Posterior cingulate gyrus (tissue), 11 donors: ENCODE measurements at places on chromosomes 13 and 19.

GRCh38 chr19:40367577-40368434, 19.3 kb downstream of the PLD3 start:
- no peak for DNase-seq

GRCh38 chr19:3658004-3658869, 31.6 kb upstream of the CACTIN start:
- DNase-seq, result no peak

GRCh38 chr19:4929186-4929585, 19.9 kb downstream of the UHRF1 start:
- peak; percentile 56 for DNase-seq

DNA sequence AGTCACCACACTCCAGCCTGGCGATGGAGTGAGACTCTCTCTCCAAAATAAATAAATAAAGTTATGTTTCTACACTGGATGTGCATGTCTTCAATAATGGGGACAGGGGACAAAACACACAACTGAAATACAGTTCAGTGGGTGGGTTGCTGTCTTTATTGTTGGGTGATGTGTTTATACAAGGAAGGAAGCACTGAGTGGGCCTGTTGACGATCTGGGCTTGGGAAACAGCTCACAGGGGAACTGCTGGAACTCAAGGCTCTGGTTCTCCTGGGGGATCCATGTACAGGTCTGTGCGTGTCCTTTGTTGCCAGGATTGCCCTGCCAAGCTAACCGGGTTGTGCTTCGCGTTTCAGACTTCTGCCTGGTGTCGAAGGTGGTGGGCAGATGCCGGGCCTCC, 18.9 kb downstream of the SPINT2 start:
- DNase-seq, result no peak

- DNase-seq, result no peak
These were observed 20.3 kb downstream of the ZC3H4 start for GRCh38 chr19:47093254-47093653.

DNA sequence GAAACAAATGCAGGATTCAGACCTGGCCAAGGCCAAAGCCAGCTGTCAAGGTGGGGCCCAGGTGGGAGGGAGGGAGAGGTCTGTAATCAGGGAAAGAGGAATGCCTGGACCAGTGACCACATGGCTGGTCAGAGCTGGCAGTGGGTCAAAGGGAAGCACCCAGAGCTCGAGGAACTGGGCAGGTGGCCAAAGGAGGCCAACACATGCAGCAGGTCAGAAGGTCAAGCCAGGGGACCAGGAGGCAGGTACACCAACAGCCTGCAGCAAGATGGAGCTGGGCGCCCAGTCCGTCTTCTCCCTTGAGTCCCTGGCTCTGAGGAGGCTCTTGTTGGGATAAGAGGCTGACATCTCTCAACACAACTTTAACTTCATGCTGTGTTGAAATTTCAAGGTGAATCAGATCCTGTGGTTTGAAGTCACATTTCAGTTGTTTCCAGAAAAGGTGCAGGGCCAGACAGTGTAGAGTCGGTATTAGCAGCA, 17.1 kb downstream of the GPATCH1 start:
- no peak for DNase-seq

DNA sequence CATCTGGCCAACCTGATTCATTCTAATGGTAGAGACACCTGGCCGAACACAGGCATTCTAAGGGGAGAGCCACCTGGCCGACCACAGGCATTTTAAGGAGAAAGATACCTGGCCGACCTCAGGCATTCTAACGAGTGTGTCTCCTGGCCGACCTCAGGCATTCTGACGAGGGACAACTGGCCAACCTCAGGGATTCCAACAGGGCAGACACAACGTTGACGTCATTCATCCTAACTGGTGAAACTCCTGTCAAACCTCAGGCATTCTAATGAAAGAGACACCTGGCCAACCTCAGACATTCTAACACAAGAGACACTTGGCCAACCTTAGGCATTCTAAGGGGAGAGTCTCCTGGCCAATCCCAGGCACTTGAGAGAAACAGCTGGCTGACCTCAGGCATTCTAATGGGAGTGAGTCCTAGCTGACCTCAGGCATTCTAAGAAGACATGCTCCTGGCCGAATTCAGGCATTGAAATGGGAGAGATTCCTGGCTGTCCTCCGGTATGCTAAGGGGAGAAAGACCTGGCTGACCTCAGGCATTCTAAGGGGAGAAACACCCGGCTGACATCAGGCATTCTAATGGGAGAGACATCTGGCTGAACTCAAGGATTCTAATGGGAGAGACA, 1352.5 kb downstream of the UQCRFS1 start:
- no peak for DNase-seq

GRCh38 chr13:42997381-42997780, 5.3 kb upstream of the EPSTI1 start:
- DNase-seq, result no peak

GRCh38 chr19:23394511-23394910, 760 bp downstream of the ZNF91 start:
- DNase-seq, result no peak

- no peak for DNase-seq
These were observed 9.8 kb upstream of the GNA15 start for GRCh38 chr19:3125900-3126524.

DNA sequence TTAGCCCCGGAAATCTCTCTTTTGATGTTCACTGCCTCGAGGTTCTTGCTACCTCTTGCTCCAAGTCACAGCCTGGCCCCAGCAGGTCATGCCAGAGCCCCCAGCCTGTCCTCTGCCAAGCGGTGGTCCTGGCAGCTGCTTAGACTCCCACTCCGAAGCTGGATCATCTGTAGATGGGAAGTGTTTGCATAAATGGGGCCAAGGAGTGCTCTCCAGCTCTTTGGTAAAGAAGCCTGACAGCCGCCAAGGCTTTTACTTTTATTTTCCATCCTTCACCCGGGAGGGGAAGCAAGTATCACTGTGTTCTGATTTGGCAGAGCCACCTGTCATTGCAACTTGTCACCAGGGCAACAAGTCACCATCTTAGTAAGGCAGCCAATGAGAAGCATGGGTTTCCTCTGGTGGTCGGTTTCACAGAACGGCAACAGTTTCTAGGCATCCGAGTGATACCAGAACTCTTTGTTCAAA, 10.6 kb upstream of the RETN start:
- peak; percentile 30 for DNase-seq

DNA sequence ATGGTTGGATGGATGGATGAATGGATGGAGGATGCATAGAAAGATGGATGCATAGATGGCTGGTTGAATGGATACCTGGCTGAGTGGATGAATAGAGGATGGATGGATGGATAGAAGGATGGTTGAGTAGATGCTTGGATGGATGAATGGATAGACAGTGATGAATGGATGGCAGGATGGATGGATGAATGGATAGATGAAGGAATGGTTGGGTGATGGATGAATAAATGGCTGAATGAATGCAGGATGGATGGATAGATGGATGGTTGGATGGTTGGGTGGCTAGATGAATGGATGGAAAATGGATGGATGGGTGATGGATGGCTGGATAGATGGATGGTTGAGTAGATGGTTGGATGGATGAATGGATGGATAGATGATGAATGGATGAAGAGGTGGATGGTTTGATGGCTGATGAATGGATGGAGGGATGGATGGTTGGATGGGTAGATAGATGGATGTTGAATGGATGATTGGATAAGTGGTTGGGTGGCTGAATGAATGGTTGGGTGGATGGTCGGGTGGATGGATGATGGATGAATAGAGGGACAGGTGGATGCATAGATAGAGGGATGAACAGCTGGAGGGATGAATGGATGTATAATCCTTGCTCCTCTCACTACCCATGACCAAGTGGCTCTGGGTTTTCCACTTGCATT, 3.6 kb upstream of the SULT2B1 start:
- DNase-seq, result no peak

DNA sequence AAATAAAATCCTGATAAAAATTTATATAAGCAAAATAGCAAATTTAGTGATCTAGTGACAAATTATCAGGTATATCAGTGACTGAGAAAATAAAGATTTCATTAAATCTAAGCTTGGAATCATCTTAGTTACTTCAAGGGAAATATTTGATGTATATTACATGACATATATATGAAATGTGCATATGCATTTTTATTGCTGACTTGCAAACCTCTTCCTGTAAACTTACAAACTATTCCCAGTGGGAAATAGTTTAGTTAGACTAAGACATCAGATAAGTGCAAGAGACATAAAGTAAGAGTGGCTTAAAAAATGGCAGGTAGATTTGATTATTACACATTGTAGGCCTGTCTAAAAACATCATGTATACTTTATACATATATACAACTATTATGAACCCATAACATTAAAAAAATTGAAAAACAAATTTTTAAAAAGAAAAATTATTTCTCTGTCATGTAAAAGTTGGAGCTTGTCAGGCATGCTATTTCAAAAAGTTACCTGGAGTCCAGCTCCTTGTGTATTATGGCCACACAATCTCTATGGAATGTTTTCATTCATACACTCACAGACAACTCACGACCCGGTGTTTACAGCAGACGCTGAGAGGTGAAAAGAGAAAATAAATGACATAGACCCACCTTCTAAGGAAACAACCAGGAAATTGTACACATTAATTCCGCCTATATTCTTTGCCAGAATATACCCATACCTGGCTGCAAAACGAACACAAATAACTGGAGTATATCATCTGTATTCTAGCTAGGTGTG, 724.5 kb downstream of the SLITRK6 start:
- no peak for DNase-seq

DNA sequence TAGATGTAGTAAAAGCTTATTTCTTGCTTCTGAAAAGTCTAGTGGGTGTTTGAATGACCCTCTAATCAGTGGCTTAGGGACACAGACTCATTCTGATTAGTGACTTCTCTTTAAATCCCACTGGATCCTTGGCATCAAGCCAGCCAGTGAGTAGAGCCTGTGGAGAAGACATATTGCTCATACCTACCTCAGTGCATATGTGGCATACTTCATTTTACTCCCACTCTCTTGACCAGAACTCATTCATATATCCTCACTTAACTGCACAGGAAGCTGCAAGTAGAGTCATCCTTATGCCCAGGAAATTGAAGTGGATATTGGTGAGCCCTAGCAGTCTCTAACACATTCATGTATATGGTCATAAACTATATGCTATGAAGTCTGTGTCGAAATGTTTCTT, 148.3 kb downstream of the PDS5B start:
- DNase-seq, result no peak

DNA sequence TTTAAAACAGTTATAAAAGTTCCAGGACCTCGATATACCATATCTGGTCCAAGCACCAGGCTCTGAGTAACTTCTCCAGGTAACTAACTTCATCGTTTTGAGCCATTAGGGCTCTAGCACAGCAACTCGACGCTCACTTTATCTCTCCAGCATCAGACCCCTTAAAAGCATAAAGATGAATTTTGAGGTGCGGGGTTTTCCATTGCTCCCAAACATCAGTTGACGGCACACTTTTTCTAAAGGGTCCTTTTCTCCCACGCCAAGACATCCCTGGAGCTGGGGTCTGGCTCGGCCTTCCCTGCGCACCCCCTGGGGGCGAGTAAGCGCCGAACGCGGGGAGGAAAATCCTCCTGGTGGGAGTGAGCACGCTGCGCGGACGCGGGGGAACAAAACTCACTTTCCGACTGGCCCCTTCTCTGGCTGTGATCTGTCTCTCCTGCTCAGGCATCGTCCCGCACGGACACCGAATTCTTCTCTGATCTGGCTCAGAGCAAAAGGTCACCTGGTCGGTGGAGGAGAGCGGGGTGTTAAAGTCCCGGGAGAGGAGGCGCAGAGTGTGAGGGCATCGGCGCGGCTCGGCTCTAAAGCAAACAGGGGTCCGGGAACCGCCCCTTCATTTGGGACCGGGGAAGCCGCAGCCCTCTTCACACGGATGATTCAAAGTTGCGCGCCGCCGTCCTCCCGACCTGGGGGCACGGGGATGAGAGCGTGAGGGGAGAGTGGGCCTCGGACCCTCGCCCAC, at the start of gene ATP7B:
Gene ATP7B (minus strand): TSS at position 561 of the 742 bp plus-strand sequence. CDS start 113 bp downstream, at position 448.
- DNase-seq, result no peak

DNA sequence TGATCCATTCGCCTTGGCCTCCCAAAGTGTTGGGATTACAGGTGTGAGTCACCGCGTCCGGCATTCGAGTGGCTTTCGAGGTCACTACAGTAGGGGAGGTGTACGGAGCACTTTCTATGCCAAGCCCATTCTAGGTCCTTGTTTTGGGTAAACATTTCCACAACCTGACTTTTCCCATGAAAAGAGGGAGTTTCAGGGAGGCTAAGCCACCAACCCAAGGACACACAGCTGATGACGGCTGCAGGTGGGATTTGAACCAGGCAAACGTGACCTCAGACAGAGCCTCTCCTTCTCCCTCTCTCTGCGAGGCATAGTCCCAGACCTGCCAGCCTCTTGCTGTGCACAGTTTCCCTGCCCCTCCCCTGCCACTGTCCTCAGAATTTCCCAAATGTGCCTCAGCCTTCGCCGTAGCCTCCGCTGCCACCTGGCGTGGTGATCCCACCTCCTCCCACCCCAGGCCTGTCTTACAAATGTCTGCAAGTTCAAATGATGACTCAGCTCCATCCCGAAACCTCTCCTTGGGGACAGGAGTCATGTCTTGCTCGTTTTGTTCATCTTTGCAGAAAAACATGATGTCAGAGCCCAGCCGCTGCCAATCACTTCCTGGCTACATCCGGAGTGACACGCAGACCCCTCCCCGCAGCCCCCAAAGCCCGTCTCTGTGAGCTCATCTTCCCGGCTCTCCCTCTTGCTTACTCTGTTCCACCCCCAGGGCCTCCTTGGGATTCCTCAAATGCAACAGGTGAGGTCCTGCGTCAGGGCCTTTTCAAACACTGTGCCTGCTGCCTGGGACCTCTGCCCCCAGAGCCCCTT, 6.6 kb upstream of the GADD45B start:
- DNase-seq, result no peak

- DNase-seq, result no peak
These were observed 24.2 kb downstream of the NEK5 start for GRCh38 chr13:52104624-52105023.

DNA sequence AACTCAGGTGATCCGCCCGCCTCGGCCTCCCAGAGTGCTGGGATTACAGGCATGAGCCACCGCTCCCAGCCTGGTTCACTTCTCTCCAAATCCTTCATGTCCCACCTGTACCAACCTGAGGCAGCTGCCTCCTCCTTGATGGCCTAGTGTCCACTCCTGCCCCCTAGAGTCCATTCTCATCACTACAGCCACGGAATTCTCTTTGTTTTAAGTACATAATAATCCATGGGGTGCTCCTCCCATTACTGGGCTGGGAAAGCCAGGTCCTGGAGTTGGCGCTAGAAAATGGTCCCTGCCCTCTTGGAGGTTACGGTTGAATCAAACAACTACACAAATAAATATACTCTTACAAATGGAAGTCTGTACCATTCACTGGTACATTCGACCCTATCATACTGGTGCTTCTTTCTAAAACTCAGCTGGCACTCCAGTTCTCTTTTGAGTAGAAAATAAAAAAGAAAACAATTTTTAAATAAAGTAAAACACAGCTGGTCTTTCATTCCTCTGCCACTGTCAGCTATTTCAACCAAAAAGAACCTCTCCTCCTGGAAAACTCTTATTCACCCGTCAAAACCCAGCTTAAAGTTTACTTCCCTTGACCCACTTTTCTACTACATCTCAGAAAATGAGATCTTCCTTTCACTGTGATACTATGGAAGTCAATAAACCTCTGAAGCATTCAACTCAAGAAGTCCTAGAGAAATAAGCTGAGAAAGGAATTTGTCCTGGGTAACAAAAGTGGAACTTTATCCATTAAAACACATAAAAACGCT, 22.4 kb upstream of the ARHGEF18 start:
- DNase-seq, result no peak
